ENCODE measurements at places on chromosomes 2 and 18.

DNA sequence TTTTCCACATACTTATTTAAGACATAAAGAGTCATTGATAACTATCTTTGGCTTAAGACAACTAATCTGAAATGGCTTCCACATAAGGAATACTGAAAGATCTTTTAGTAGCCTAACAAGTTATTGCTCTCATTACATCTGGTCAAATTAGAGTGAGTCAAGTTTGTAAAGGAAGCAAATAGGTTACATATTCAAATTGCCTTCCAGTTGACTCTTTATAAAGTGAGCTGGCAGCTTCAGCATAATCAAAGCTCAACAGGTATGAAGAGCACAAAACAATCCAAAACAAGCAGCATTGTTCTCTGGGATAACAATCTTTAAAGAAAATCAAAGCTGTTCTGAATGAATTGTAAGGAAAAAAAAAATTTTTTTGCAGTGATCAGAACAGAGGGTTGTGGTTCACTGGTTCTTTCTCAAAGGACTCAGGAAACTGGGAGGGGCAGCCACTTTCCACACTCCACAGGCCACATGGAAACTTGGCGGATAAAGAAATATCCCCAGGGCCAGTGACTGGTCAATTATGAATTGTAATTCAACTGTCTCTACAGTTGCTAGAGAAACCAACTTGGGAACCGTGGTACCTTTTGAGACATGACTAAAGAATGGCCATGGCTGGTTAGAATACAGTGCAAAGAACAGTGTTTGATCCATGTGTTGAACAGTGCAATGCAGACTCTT is 369.3 kb upstream of the KCNH7 start:
- DNase-seq, result no peak

DNA sequence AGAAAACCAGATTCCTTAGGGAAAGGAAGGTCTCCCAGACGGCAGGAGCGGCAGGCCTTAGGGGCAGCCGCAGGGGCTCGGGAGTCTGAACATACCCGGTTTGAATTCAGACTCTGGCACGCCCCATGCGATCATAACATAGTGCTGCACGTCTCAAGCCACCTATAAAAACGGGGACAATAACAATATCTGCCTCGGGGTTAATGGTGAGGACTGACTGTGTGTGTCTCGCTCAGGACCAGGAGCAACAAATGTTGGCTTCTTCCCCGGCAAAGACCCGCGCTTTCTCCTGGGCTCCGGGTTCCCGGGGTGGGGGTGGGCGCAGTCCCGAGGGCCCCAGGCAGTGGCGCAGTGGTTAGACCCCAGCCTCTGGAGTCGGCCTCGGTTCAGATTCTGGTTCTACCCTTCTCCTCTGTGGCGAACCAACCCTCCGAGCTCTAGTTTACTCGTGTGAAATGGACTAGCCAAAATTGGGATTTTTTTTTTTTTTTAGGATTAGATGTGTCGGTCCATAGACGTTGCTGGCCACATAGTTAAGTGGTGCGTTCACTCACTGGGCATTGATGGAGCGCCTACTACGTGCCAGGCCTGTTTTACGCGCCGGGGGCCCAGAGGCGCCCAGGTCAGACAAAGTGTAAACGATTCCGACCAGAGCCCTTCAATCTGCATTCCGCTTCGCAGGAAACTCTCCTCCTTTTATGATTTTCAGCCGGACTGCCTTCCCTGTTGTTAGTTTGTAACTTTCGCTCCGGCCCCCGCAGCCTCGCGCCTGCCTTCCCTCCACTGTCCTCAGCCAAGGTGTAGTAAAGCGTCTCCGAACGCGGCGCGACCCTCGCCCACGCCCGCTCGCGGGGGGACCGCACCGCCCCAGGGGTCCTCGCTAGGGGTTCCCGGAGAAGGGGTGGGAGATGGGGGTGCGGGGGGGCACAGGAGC is 820 bp upstream of the SH3BP4 start:
- DNase-seq, result no peak

GRCh38 chr2:230411570-230412370 is 4.2 kb upstream of the SP100 start:
- peak; percentile 13 for DNase-seq

DNA sequence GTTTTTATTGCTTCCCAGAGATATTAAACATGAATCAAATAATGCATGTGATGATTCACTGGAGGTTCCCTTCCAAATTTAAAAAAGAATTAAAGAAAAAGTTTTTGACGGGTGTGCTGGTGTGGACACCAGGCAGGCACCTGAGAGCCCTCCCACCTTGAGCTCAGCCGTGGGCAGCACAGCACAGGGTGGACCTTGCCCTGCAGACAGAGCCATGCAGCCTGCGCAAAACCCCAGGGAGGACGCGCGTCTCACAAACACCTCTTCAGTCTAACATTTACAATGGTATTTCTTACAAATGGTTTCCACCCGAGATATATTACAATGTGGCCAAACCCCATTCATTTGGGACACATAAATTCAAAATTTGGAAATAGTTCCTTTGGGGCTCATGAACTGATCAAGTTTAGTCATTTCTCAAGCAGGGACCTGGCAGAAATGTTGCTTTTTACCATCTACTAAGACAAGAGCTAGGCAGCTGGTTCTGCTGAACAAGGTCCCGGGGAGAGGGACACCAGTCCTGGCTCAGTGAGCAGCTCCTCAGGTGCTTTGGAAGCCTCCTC is 45.4 kb downstream of the ODC1 start:
- DNase-seq, result no peak

DNA sequence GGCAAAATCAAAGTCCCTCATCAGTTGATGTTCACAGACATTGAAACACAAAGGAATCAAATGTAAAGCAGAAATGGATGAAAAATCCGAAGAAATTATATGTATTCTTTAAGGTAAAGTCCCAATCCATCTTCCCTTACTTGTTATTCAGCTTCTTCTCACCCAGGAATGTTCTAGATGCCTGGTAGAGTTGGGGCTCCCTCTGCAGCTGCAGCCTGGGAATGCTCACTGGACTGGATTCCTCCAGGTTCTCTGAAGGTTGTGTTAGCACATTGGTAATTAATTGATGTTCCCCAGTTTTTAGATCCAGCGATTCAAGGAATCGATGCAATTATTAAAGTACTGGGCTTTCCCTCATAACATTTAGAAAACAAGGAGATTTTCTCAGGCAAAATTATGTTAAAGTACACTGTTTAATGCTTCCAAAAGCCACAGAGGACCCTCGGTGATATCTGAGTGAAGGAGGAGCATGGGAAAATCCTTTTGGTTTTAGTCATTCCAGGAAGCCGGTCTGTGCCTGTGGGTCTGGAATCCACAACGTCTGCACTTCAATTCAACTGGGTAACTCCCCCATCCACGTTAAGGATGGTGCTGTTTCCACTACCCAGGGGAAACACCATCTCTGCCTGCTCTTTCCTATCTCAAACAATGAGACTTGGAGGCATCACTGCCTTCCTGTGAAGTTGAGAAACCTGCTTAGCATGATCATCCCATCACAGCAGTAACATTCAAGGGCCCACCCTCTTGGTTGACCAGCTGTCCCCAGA is 22.0 kb downstream of the NTSR2 start:
- no peak for DNase-seq

GRCh38 chr18:10057894-10058791 is 144.3 kb downstream of the VAPA start:
- DNase-seq, result no peak

DNA sequence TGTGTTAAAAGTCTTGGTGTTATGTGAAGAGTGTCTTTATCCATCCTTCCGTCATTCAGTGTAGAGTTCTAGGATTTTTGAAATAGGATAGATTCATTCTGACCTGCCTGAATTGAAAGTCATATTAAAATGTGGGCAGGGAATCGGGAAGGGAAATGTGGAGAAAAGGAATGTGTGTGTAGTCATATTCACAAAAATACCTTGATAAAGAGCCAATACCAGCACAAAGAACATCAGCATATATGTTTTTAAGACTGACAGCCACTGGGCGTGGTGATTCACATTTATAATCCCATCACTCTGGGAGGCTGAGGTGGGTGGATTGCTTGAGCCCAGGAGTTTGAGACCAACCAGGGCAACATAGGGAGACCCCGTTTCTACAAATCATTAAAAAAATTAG is 188.1 kb downstream of the CAMKMT start:
- no peak for DNase-seq

- DNase-seq, result no peak
Observed at GRCh38 chr2:109284826-109285225, 155.8 kb downstream of the SH3RF3 start.

DNA sequence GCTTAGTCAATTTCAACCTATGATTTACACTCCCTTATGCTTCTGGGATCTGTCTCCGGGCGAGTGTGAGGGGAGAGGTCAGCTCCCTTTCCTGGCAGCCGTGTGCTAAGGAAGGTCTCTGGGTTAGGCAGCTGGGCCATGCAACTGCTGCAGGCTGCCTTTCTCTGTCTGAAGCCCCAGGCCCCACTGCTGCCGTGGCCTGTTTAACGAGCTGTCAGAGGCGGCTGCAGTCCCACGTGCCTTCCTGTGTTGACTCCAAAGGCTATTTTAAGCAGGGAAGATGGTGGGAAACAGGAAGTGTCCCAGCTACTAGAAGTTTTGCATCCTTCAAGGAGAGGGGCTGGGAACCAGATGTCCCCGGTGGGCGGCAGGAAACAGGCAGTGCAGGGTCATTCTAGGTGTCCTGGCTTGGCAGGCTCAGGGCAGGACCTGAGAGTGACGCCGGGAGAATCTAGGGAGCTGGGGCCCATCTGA is 186.4 kb downstream of the TNS1 start:
- no peak for DNase-seq

DNA sequence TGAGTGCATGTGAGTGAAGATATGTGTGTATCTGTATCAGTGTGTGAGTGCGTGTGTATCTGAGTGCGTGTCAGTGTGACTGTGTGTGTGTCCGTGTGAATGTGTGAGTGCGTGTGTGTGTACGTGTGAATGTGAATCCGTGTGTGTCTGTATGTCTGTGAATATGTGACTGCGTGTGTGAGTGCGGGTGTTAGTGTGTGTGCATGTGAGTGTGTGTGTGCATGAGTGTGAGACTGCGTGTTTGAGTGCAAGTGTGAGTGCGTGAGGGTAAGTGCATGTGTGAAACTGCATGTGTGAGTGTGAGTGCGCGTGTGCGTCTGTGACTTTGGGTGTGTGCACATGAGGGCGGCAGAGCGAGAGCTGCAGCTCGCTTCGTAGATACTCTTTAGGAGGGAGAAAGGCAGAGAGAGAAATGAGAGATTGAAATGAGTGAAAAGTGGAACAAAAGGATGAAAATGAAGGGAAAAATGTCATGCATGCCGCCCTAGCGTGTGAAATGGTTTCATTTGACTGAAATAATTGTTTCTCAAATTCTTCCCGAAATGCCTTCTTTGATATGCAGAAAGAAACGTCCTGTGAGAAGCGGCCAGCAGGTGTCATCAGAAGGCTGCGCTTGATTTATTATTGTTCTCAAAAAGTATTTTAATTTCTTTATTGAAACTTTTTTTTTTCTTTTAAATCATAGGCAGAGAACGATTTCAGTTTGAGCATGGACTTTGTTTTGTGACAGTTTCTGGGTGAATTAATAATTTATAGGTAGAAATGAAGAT is 25.6 kb downstream of the ZNF407 start:
- DNase-seq, result peak; percentile 34

- no peak for DNase-seq
Observed at GRCh38 chr2:128441341-128442052, 122.8 kb upstream of the HS6ST1 start.

- no peak for DNase-seq
Observed at GRCh38 chr2:68870215-68870614, 982 bp downstream of the BMP10 start.

GRCh38 chr18:22238036-22238435 is 68.6 kb downstream of the GATA6 start:
- DNase-seq, result no peak
